ENCODE measurements at places on chromosomes 7 and 10. TPM values are rescaled to one million over a fixed set of nuclear protein-coding genes. Genes with fewer than 3 reads are reported as not detected.

DNA sequence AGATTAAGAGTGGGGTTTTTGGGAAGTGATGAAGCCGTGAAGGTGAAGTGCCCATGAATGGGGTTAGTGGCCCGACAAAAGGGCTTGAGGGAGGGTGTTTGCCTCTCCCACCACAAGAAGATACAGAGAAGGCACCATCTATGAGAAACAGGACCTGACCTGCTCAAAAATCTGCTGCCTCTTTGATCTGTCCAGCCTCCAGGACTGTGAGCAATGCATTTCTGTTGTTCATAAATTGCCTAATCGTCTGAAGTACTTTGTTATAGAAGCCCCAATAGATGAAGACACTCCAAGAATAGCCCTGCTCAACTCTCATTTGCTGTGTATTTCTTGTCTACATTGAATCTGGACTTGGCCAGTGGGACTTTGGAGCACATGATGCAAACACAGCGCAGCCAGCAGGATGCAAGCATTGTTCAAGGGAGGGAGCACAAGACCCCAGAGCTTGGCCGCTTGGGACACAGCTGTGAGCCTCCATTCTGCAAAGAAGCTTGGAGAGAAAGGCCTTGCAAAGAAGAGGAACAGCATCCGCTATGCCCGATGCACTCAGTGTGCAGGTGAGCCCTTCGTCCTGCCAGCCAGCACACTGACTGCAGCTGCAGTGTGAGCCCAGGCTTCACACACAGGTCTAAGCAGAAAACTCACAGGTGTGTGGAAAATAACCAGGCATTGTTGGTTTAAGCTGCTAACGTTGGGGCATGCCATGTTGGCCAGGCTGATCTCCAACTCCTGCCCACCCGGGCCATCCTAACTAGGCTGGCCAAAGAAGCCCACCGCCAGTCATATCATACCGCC is 73.2 kb upstream of the KLF6 start:
- H3K27me3 ChIP-seq: no peaks in the 10 kb centered on the region
- DNase-seq: no peak
- no peak overlapping the region for H3K27ac ChIP-seq
- H3K36me3 ChIP-seq: no peaks in the 10 kb centered on the region

DNA sequence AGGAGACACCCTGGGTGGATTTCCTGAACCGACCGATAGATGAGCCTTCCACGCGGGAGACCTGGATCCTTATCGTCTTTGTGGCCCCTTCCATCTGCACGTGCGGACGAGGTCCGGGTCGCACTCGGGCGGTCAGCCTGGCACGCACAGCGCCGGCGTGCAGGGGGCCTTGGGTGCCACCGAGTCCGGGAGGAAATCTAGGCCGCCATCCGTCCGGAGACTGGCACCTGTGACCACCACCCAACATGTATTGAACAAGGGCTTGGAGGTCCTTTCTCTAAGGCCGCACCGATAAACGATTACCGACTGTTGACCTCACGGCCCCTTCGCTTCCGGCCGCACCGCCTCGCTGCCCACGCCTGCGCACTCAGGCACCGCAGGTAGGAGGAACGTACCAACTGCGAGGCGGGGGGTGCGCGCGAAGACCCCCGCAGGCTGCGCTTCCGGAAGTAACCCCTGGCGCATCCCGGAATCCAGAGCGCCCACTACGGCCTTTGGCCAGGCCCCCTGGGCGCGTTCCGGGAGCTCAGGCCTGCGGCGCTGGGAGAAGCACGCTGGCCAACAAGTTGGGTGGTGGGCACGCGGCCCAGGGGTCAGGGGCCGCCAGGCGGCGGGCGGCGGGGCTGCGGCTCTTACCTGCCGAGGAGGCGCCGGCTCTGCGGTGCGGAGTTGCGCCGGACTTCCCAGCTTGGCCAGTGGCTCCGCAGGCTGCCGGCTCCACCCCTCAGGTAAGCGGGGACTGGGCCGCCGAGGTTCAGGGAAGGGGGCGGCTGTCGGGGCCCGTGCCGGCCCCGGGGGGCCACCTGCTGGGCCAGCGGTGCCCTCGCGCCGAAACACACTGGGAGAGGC is at the start of the genes ACTR3C and LRRC61:
Gene ACTR3C (minus strand): TSS at position 713 of the 849 bp plus-strand sequence. CDS start 28,249 bp downstream, outside the sequence.
Gene LRRC61 (plus strand): TSS at position 523 of the 849 bp plus-strand sequence. CDS start 13,507 bp downstream, outside the sequence.
- no peaks in the 10 kb centered on the region for H3K4me1 ChIP-seq
- H3K36me3 ChIP-seq: no peaks in the 10 kb centered on the region
- peak within 1 kb of the TSS; percentile 91 for H3K27ac ChIP-seq
- no peaks in the 10 kb centered on the region for H3K27me3 ChIP-seq
- no peak for DNase-seq
- H3K4me3 ChIP-seq: peak within 1 kb of the TSS; percentile 56

DNA sequence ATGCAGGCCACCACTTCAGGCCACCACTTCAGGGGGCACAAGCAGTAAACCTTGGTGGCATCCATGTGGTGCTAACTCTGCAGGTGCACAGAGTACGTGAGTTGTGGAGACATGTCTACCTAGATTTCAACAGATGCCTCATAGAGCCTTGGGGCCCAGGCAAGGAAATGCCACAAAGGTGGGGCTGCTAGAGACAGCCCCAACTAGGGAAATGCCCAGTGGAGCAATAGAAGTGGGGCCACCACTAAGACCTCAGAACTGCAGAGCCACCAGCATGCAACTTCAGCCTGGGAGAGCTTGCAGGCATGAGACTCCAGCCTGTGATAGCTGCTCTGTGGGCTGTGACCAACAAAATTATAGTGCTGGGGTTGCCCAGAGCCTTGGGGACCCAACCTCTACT is 107.6 kb downstream of the DNAJC1 start:
- H3K27me3 ChIP-seq: no peaks in the 10 kb centered on the region
- H3K4me1 ChIP-seq: no peaks in the 10 kb centered on the region
- no peak overlapping the region for H3K4me3 ChIP-seq
- H3K27ac ChIP-seq: no peak overlapping the region
- no peaks in the 10 kb centered on the region for H3K36me3 ChIP-seq

- no peaks in the 10 kb centered on the region for H3K36me3 ChIP-seq
- H3K4me1 ChIP-seq: peaks cover 4% of the 10 kb centered on the region
- no peaks in the 10 kb centered on the region for H3K27me3 ChIP-seq
- no peak for DNase-seq
Observed at GRCh38 chr7:111112439-111112838, 21.5 kb downstream of the LRRN3 start.

DNA sequence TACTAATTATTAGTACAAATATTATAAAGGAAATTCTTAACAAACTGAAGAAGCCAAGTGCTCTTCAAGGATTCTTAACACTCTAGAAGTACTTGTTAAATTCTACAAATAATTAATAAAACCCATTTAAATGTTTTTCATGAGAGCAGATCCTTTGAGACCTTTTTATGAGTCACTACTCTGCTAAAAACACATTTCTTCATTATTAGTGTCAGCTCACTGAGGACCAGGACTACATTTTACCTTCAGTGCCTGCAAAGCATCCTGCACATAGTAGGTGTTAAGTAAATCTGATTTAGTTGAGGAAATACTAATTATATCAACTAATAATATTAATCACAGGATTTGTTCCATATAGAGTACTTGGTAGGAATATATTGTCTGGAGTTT is 273.6 kb downstream of the PHTF2 start:
- no peak overlapping the region for H3K27ac ChIP-seq
- no peaks in the 10 kb centered on the region for H3K36me3 ChIP-seq
- no peaks in the 10 kb centered on the region for H3K27me3 ChIP-seq
- H3K4me3 ChIP-seq: no peak overlapping the region
- no peak for DNase-seq

GRCh38 chr10:9807846-9808245 is 1209.8 kb upstream of the CELF2 start:
- DNase-seq: no peak
- no peaks in the 10 kb centered on the region for H3K4me1 ChIP-seq
- no peaks in the 10 kb centered on the region for H3K36me3 ChIP-seq
- no peak overlapping the region for H3K27ac ChIP-seq

- no peaks in the 10 kb centered on the region for H3K27me3 ChIP-seq
- no peak for DNase-seq
- H3K4me1 ChIP-seq: no peaks in the 10 kb centered on the region
- H3K4me3 ChIP-seq: no peak overlapping the region
- H3K36me3 ChIP-seq: no peaks in the 10 kb centered on the region
Observed at GRCh38 chr7:66247380-66248078, 42.4 kb downstream of the TPST1 start.

DNA sequence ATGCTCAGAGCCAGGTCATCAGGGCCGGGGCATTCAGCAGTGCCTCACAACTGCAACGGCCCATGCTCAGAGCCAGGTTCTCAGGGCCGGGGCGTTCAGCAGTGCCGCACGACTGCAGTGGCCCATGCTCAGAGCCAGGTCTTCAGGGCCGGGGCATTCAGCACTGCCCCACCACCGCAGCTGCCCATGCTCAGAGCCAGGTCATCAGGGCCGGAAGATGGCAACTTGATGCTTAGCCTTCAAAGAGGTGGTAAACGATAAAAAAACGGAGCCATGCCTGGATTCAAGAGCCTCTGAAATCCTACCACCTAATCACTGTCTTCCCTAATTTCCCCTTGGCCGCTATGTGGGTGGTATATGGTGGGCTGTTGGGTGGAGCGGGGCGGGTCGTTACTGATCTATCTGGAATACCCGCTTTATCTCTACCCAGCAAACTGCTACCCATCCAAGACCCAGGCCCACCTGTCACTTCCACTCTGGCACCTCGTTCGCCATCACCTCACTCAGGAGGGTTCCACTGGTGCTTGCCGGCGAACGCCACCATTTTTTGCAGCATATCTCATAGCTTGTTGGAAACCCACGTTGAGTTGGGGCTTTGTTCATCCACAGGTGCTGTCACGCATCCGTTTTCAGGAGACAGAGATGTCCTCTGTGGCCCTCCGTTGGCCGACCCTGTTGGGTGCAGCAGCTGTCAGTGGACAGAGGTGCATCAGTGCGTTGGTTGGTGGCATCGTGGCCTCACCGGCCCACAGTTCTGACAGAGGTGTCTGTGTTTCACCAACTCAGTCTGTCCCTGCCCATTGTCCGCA is 221.1 kb downstream of the EBF3 start:
- no peaks in the 10 kb centered on the region for H3K4me1 ChIP-seq
- no peaks in the 10 kb centered on the region for H3K27me3 ChIP-seq
- no peaks in the 10 kb centered on the region for H3K36me3 ChIP-seq
- H3K27ac ChIP-seq: no peak overlapping the region
- DNase-seq: peak; percentile 28

GRCh38 chr10:70057306-70057705 is 4.7 kb downstream of the MACROH2A2 start:
- no peak overlapping the region for H3K4me3 ChIP-seq
- H3K36me3 ChIP-seq: no peaks in the 10 kb centered on the region
- peaks cover 14% of the 10 kb centered on the region for H3K4me1 ChIP-seq
- H3K27me3 ChIP-seq: no peaks in the 10 kb centered on the region
- no peak for DNase-seq
- no peak overlapping the region for H3K27ac ChIP-seq

DNA sequence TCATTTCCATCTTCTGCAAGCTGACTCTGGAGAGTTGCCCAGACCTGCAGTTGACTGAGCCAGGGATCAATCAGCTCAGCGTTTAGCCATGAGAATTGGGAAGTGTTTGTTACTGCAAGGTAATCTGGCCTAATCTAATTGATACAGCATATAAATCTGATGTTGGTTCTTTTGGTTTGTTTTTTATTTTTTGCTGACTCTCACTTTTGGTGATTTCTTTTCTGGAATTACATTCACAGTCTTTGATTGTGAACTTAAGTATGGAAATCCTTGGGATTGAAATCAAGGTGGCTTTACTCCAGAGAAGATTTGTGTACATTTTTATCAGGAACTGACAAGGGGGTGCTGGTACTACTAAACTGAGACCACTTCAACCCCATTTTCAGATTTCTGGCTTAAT is 1.7 kb upstream of the GIMAP6 start:
- H3K36me3 ChIP-seq: no peaks in the 10 kb centered on the region
- no peak overlapping the region for H3K4me3 ChIP-seq
- DNase-seq: no peak
- H3K4me1 ChIP-seq: no peaks in the 10 kb centered on the region

GRCh38 chr7:122989577-122989976 is 5.9 kb downstream of the TAS2R16 start:
- no peaks in the 10 kb centered on the region for H3K27me3 ChIP-seq
- H3K4me1 ChIP-seq: no peaks in the 10 kb centered on the region
- DNase-seq: no peak
- H3K4me3 ChIP-seq: no peak overlapping the region

DNA sequence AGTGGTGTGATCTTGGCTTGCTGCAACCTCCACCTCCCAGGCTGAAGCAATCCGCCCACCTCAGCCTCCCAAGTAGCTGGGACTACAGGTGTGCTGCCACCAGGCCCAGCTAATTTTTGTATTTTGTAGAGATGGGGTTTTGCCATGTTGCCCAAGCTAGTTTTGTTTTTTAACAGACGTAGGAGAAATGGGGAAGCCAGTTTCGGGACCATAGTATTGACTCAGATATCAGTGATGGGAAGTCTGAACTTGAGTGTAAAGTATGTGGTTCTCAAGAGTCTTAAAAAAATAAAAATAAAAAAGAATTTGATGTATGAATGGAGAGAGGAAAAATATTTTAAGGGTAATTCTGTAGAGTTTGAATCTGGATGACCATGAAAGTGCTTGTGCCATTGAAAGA is 34.2 kb downstream of the SP4 start:
- no peaks in the 10 kb centered on the region for H3K36me3 ChIP-seq
- no peaks in the 10 kb centered on the region for H3K4me1 ChIP-seq
- H3K27me3 ChIP-seq: no peaks in the 10 kb centered on the region
- no peak overlapping the region for H3K27ac ChIP-seq
- H3K4me3 ChIP-seq: no peak overlapping the region

GRCh38 chr10:76035206-76036110 is 604.0 kb downstream of the LRMDA start:
- peaks cover 30% of the 10 kb centered on the region for H3K4me1 ChIP-seq
- no peaks in the 10 kb centered on the region for H3K27me3 ChIP-seq
- peak overlapping the region; percentile 8 for H3K4me3 ChIP-seq
- DNase-seq: no peak

DNA sequence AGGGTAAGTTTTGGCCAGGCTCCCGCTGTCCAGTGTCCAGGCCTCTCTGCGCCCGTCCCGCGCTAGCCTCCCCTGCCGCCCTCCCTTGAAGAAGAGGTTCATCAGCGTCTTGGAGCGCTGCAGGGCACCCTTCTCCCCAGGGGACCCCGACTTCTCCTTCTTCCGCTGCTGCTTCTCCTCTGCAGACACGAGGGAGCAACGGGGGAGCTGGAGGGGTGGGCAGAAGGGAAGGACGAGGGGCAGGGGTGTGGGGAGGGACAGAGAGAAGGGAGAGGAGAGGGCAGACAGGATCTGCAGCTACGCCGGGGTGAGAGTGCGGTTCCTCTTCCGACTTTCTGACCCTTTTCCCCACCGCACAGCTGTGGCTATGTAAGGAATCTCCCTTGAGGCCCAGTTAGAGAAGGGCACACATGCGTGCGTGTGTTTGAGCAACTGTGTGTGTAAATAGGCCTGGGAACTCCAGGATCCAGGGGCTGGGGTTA is 12.8 kb downstream of the PDZD7 start:
- no peak overlapping the region for H3K4me3 ChIP-seq
- no peaks in the 10 kb centered on the region for H3K36me3 ChIP-seq
- no peak overlapping the region for H3K27ac ChIP-seq
- no peaks in the 10 kb centered on the region for H3K27me3 ChIP-seq

- no peak overlapping the region for H3K4me3 ChIP-seq
- no peak for DNase-seq
- peaks cover 7% of the 10 kb centered on the region for H3K36me3 ChIP-seq
- H3K27ac ChIP-seq: no peak overlapping the region
Observed at GRCh38 chr10:101656890-101657289, 38.1 kb downstream of the FBXW4 start.

- H3K4me3 ChIP-seq: no peak overlapping the region
- H3K36me3 ChIP-seq: no peaks in the 10 kb centered on the region
- H3K27ac ChIP-seq: peak overlapping the region; percentile 86
- peaks cover 11% of the 10 kb centered on the region for H3K27me3 ChIP-seq
- peaks cover 49% of the 10 kb centered on the region for H3K4me1 ChIP-seq
Observed at GRCh38 chr10:28680358-28680752, 3.0 kb downstream of the BAMBI start.

A1CF gene
- not detected for total RNA-seq

MLXIPL gene
- 15.0 TPM for total RNA-seq

INHBA gene
- total RNA-seq: 5.5 TPM

KCP gene
- 0.14 TPM for total RNA-seq

Data from sigmoid colon (tissue), 7 donors.